AG10803 (cell line): ENCODE measurements at places on chromosomes 1 and 21.
A peak's percentile ranks its signal among the peaks of the same experiment; 100 is the strongest.

DNA sequence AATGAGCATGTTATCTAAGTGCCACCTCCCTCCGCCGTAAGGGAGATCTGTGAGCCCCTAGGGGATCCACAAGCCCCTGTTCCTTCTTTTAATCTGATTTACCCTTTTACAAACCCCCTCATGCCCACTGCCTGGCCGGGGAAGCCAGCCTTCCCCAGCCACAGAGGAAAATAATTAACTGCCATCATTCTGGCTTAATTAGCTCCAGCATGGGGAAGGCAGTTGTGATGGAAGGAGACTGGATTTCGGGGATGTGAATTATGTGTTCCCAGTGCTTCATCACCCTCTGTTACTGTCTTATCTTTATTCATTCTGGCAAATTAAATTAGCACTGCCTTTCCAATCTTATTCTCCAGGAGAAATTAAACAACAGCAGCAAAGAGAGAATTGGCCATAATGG, 135.8 kb downstream of the PTPRU start:
- no peak for DNase-seq

GRCh38 chr1:159879977-159880376, 17.5 kb upstream of the VSIG8 start:
- peak; percentile 78 for DNase-seq

DNA sequence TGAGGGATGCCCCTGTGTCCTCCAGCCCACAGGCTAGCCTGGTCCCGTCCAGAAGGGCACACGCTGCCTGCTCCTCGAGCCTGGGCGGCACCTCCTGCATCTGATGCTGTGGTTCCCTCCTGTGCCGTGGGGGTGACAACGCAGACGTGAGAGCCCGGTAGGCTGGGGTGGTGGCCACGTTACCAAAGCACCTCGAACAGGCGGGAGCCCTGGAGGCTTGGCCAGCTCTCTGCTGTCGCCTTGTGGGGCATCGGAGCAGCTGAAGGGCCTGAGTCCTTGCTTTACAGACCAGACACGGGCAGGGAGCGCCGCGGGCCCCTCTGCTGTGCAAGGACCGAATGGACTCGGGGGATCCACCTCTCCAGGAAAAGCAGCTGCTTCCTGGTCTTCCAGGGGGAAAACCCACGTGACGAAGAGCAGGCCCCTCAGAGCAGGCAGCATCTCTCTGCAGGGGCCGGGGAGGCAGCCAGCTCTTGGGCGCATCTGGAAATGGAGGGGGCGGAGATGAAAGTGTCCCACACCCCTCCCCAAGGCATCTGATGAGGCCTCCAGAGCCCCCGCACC, 133.3 kb downstream of the NPHP4 start:
- no peak for DNase-seq

- peak; percentile 39 for DNase-seq
Observed at GRCh38 chr1:77876884-77877283, 11.5 kb upstream of the NEXN start.

DNA sequence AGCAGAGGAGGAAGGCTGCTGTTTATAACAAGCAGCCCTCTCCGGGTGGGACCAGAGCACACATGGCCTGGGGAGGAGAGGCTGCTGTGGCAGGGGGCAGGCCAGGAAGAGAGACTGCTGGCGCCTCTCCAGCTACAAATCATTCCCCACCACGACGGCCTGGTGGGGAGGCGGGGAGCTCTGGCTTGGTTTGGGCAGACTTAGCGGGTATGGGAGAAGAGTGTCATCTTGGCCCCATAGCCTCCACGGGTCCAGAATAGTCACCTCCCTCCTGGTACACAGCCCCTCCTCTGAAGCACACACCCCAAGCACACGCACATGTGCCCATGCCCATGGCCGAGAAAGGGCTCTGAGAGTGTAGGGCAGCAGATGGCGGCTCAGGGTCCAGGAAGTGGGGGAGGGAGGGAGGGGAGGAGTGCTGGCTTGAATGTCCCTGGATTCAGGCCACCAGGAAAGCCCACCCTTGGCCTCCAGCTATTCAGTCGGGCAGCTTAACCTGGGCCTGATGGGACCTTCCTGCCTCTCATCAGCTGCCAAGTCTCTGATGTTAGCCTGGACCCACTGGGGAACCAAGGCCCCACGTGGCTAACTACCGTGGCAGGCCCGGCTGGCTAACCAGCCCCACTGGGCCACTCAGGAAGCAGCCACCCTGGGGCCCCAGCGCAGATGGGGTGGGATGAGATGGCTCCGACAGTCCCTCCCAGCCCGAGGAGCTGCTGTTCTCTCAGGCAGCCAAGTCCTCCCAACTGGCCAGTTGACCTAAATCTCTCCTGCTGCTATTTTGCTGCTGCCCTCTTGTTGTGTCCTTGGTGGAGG, 10.9 kb downstream of the LRP8 start:
- DNase-seq = no peak

- DNase-seq = no peak
Observed at GRCh38 chr1:27004471-27005165, 8.0 kb downstream of the TENT5B start.

DNA sequence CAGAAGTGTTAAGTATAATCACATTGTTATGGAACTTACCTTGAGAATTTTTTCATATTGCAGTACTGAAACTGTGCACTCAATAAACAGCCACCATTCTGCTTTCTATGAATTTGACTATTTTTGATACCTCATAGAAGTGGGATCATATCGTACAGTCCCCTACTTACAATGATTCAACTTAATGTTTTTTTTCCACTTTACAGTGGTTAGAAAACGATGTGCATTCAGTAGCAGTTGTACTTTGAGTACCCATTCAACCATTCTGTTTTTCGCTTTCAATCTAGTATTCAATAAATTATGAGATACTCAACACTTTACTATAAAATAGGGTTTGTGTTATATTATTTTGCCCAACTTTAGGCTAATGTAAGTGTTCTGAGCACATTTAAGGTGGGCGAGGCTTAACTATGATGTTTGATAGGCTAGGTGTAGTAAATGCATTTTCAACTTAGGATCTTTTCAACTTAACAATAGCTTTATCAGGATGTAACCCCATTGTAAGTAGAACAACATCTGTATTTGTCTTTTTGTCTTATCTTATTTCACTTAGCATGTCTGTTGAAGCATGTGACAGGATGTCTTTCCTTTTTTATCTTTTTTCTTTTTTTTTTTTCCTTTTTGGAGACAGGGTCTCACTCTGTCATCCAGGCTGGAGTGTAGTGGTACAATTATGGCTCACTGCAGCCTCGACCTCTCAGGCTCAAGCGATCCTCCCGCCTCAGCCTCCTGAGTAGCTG, 42.4 kb upstream of the KCNQ4 start:
- DNase-seq = no peak

DNA sequence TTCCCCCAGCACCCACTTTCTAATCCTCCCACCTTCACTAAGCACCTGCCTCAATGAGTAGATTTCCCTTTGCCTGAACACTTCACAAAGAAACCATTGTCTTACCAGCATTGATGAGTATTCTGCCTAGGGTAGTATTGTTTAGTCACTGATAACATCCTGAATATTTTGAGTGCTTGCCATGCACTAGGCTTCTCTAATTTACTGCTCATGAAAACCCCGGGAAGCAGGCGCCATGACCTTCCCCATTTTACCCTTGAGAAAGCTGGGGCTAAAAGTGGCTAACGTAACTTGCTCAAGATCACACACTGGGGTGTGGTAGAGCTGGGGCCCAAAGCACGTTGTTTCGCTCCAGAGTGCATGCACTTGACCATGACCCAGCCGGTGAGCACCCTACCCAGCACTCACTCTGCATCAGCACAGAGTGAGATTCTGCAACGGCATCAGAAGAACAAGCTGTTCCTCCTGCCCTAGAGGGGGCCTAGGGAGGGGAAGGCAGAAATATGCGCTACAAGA, 10.6 kb upstream of the F3 start:
- no peak for DNase-seq
